ENCODE measurements at places on chromosomes 3 and 15.
A peak's percentile ranks its signal among the peaks of the same experiment; 100 is the strongest.

GRCh38 chr3:122257644-122258364 lies 67.2 kb upstream of the CSTA start:
- DNase-seq: no peak

DNA sequence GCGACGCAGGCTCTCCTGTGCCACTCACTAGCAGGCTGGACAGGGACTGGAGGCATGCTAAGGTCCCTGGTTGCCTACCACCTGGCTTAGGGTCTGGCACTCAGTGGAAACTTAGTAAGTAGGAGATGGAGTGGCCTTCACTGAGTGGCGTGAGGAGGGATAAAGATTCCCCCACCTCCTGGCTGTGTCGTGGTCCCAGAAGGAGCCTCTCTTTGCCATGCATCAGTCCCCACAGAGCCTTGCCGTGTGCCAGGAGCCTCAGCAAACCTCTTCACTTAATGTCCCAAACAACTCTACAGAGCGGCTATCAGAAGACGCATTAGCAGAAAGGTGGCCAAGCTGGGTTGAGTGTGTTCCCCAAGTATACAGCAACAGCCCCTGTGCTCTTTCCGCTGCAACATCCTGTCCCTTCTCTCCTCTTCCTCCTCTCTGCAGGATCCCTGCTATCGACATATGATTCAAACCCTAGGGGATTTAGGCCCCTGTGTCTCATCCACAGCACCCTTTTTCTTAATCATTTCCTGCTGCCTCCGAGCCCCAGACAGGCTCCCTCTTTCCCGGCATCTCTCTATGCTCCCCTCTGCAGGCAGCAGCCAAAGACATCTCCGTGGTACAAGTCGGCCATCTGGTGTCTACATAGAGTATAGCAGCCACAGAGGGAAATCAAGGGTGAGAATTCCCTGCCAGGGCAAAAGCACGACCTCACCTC lies 66.7 kb downstream of the SLC6A1 start:
- peak; percentile 57 for DNase-seq

GRCh38 chr3:58556001-58556400 lies 19.0 kb upstream of the ACOX2 start:
- DNase-seq: no peak

- DNase-seq: peak; percentile 27
These were observed 203.5 kb downstream of the RSRC1 start for GRCh38 chr3:158313338-158313927.

DNA sequence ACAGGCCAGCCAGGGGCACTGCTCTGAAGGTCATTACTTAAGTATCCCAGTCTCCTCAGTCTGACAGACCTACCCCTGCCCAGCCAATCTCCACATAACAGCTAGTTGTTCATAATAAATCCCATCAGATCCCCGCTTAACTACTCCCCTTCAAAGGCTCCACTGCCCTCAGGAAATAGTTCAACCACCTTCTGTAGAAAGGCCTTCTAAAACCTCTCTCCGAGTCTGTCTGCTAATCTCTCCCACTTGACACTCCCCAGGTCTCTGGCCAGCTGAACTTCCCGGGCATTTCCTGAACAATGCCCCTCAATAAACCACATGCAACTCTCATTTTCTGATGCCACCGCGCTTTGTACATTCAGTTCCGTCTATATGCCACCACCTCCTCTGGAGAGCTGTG lies 6.0 kb downstream of the PRC1 start:
- DNase-seq: no peak

- no peak for DNase-seq
These were observed 184.9 kb downstream of the NEK10 start for GRCh38 chr3:27184261-27184660.

DNA sequence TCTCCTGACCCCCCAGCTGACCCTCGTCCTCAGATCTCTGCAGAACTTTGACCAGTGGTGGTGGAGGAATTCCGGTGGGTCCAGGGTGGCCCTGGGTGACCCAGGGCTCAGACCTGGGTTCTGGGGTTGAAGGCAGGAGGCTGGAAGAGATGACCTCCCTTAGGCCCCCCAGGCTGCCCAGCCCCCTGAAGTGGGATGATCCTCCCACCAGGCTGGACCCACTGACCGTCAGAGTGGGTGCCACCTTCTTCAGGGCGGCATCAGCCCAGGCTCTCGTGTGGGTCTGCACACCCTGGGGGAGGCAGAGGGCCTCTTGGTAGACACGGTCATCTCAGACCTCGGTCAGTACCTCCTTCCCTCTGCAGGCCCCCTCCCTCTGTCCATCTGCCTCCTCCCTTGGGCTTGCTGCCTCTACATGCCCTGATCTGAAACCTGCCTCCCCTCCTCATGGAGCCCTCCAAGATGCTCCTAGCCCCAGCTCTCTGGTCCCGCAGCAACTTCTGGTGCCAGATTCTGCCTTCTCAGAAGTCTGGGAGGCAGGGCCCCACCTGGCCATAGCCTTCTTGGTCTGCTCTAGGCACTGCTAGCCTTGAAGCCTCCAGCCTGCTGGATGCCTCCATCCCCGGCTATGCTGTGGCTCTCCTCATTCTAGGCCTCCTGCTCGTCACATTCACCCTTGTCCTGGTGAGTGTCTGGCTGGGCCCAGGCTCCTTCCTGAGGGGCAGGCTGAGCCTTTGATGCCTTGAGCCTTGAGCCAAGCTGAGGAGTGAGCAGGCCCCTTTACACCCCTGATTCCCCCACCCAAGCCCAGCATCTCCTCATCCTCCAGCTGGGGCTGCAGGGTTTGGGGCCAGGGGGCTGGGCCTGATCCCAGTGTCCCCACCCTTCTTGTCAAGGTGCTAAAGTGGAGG lies 49.1 kb upstream of the CSPG4 start:
- DNase-seq: no peak

- peak; percentile 29 for DNase-seq
These were observed 97.7 kb downstream of the RPL39L start for GRCh38 chr3:187041362-187042307.

GRCh38 chr3:51886447-51886846 lies 11.0 kb upstream of the IQCF5 start:
- no peak for DNase-seq

GRCh38 chr3:98322101-98322500 lies 31.6 kb upstream of the OR5K4 start:
- no peak for DNase-seq

GRCh38 chr3:39917065-39917773 lies 107.8 kb downstream of the MYRIP start:
- no peak for DNase-seq

DNA sequence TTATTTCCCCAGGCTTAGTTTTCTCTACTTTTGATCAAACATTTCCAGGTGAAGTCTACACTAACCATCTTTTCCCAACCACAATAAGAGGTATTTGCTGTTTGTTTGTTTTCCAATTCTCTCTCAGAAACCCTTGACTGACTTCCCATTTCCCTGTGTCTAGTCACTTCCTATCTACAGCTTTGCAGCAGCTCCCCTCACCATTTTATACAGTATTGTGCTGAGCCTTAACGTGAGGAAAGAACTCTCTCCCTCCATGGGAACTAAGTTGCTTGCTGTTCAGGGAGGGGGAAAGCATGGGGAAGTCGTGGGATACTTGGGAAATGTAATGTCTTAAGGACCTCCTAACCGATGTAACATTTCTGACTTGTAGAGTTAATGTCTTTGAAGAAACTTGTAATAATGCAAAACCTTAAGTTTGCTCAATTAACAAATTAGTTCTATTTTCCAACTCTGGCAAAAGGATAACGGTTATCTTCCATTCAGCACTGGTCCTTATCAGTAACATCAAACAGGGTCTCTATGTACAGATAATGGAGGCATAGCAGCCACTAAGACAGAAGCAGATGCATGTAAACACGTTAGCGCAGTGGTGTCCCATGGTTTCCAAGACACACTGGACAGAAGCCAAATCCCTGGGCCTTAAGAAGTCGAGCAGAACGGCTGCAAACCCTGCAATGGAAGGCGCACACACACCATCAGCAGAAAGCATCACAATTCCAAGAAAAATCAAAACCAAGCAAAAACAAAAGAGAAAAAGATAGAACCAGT lies 39.7 kb downstream of the NPTN start:
- no peak for DNase-seq

DNA sequence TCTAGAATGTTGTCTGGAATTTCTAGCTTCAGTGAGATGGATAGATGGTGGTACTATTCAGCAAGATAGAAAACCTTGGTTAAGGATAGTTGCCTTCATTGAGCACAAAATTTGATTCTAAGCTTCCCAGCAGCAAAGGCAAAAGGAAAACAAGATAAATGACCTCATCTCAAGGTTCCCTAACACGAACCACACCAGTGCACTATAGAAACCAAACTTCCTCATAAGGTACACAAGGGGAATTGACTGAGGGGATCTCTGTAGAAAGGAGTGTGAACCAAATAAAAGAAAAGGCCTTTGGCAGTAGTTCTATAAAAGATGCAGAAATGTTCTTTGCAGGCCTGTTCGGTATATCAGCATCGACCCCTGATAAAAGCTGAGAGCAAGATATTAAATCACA lies 288.9 kb downstream of the SHQ1 start:
- no peak for DNase-seq

GRCh38 chr3:19934098-19934566 lies at the start of gene EFHB:
TSS of gene EFHB (minus strand) at chr3:19934217. CDS start at chr3:19934018, 199 bp downstream.
- DNase-seq: no peak

- DNase-seq: no peak
These were observed 15.8 kb downstream of the ARIH2 start for GRCh38 chr3:48934333-48934991.

DNA sequence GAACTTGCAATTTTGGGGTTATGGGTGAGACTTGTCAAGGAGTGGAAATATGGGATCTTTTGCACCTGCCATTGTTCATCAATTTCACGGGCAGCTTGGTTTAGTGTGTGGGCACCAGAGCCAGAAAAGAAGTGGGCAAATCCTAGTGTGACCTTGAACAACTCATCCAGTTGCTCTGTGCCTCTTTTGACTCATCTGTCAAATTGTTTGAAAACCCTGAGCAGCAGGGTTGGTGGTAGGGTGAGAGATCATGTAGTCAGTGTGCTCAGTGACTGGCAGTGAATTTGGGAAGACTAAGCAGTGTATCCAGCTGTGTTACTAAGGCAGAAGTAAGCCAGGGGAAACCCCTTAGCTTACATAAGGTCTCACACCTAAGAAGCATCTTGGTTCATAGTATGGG lies 293.0 kb upstream of the TRIM42 start:
- no peak for DNase-seq

DNA sequence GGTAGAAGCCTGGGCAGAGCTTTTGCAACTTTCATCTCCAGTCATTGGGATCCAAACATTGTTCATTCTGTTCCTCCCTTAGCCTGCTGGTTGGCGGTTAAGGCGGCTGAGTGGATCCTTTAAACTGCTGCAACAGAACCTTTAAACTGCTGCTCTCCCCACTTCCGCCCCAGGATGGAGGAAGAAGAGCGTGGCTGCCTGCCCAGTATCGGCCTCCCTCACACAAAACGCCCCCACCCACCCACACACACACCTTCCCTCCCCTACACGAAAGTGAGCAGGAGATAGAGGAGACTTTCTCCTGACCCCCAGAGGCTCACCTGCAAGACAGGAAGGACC lies 460 bp upstream of the ZMAT3 start:
- peak; percentile 33 for DNase-seq

- no peak for DNase-seq
These were observed 76.4 kb downstream of the CHSY1 start for GRCh38 chr15:101175401-101175800.

- no peak for DNase-seq
These were observed 326.2 kb downstream of the TUSC7 start for GRCh38 chr3:117035745-117036144.

- DNase-seq: no peak
These were observed 523.1 kb downstream of the ROBO2 start for GRCh38 chr3:77563012-77563411.

DNA sequence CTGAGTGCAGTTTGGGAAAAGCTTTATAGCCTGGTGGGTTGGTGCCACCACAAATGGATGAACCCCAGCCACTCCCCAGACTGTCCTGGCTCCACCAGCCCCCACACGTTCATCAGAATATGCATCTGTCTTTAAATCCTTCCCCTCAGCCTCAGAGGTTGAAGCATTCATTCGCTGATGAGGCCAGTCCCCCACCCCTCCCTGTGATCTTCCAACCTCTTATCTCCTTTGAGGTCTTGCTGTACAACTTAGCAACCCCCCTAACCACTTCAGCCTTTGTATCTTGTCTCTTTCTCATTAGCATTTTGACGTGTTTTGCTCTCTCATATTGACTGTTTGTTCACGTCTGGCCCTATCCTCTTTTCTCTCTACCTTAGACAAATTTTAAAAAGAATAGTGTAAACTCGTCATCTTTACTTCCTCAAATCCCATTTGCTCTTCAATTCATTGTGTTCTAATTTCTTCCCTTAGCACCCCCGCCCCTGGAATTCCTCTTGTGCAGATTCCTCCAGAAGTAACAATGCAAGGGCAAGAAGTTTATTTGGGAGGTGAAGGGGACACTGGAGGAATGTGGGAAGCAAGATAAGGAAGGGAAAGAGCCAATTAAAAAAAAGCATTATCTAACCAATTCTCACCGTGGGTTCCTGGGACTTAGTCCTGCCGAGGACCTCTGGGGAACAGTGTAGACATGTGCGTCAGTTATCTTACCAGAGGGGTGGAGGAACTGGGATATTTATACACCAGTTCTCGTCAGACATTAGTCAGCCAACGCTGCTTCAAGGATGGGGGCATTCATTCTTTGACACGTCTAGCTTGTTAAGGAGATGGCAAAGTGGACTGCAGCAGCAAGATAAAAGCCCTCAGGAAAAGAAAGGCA lies 38.6 kb downstream of the MOBP start:
- DNase-seq: no peak

GRCh38 chr3:194282436-194283122 lies 68.5 kb downstream of the CPN2 start:
- no peak for DNase-seq

- DNase-seq: no peak
These were observed 132.3 kb downstream of the STAC start for GRCh38 chr3:36512555-36512954.

DNA sequence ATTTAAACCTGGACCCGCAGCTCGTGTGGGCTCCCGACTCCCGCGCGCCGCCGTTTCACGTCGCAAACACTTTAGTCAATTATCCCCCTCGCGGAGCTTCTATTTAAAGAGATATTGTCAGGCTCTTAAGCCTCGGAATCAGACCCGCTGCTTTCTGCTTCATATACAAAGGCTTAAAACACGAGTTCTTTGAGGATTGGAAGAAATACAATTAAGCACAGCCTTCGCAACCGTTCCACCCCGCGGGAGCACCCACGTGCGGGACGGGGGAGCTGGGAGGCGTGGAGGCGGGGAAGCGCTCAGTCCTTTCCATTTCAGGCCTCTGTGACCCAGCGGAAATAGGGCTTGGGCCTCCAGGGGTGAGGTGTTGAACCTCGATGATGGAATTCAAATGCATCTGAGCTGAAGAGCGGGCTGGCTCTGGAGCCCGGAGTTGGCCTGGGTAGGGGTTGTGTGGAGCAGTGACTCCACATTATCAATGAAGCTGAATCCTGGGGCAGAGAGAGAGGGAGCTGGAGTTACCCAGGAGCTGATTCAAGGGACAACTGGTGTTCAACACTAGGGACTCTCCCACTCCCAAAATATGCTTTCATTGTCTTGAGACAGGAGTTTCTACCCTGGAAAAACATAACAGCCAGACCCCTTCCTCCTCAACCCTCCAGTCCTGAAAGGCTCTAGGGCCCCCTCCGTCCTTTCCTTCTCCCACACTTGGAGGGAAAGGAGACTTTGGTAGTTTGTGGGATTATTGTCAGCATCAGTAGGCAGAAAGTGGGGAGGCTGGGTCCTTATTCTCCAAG lies 2.4 kb downstream of the ANKRD63 start:
- no peak for DNase-seq
